Activated naive CD8-positive, alpha-beta T cell treated with anti-CD3 and anti-CD28 coated beads for 36 hours (primary cell): ENCODE measurements at places on chromosomes 7 and 10. TPM values are rescaled to one million over a fixed set of nuclear protein-coding genes. Genes with fewer than 3 reads are reported as not detected.

DNA sequence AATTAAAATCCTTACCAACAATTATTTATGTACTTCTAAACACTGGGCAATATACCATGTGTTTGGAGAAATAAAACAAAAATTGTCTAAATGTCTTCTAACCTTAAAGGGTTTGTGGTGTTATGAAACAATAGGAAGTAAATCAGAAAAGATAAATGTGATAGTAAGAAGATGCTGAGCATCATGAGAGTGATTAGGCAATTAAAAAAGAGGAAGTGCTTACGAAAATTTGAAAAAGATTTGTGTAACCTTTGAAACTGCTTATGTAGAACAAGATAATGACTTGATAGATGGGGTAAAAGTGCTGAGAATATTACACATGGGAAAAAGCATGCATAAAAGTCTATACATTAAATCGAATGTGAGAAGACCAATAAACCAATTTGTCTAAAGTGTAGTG, 573.4 kb upstream of the CNTNAP2 start:
- no peak overlapping the region for H3K27ac ChIP-seq
- no peak for DNase-seq
- H3K36me3 ChIP-seq = no peaks in the 10 kb centered on the region
- no peaks in the 10 kb centered on the region for H3K27me3 ChIP-seq

Gene TMEM26
- total RNA-seq = not detected

GRCh38 chr10:67779465-67780203, 58.4 kb downstream of the DNAJC12 start:
- H3K27me3 ChIP-seq = no peaks in the 10 kb centered on the region
- peaks cover 23% of the 10 kb centered on the region for H3K4me1 ChIP-seq
- H3K27ac ChIP-seq = no peak overlapping the region
- H3K36me3 ChIP-seq = peaks cover 2% of the 10 kb centered on the region
- H3K4me3 ChIP-seq = no peak overlapping the region

GRCh38 chr10:72094574-72094973, 6.2 kb upstream of the SPOCK2 start:
- H3K4me1 ChIP-seq = peaks cover 67% of the 10 kb centered on the region
- peaks cover 45% of the 10 kb centered on the region for H3K36me3 ChIP-seq
- DNase-seq = no peak

- peaks cover 2% of the 10 kb centered on the region for H3K36me3 ChIP-seq
- peaks cover 7% of the 10 kb centered on the region for H3K4me1 ChIP-seq
- H3K27me3 ChIP-seq = no peaks in the 10 kb centered on the region
- DNase-seq = no peak
These were observed at the start of gene CLCN1 for GRCh38 chr7:143315776-143316175. TSS of gene CLCN1 (plus strand) at chr7:143316111. CDS start at chr7:143316213, 102 bp downstream.
